ENCODE measurements at places on chromosomes 12 and 14. TPM values are rescaled to one million over a fixed set of nuclear protein-coding genes. Genes with fewer than 3 reads are reported as not detected.

FLVCR2 gene
- 1.9 TPM for total RNA-seq

HPD gene
- total RNA-seq = 3.0 TPM

RHEBL1 gene
- total RNA-seq = 0.18 TPM

CFAP73 gene
- total RNA-seq = not detected

GLT8D2 gene
- total RNA-seq = 0.69 TPM

CACNB3 gene
- 4.5 TPM for total RNA-seq

IRAK3 gene
- total RNA-seq = 3.2 TPM

POU6F1 gene
- 5.4 TPM for total RNA-seq

PLEKHH1 gene
- 16.4 TPM for total RNA-seq

WBP11 gene
- 22.1 TPM for total RNA-seq

WNT1 gene
- not detected for total RNA-seq

- DNase-seq = no peak
Observed at GRCh38 chr12:101298426-101298825, 18.5 kb downstream of the UTP20 start.

- no peak for DNase-seq
Observed at GRCh38 chr12:85642808-85643207, 193.4 kb downstream of the RASSF9 start.

DNA sequence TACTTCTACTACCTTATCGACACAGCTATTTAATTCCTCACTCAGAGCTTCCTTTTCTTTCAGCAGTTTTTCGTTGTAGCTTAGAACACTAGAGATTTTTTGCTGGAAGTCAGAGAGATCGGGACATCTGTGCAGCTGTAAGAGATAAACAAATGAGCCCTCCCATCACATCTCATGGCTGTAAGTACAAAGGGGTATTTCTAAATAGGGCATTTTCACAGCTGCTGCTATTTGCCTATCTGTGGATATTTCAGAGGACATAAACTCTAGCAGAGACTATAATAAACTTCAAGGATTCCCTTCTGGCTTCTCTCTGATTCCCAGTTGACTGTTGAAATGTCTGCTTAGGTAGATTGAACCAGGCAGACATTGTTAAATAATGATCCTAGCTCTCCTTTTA lies 76.1 kb upstream of the SAV1 start:
- no peak for DNase-seq

DNA sequence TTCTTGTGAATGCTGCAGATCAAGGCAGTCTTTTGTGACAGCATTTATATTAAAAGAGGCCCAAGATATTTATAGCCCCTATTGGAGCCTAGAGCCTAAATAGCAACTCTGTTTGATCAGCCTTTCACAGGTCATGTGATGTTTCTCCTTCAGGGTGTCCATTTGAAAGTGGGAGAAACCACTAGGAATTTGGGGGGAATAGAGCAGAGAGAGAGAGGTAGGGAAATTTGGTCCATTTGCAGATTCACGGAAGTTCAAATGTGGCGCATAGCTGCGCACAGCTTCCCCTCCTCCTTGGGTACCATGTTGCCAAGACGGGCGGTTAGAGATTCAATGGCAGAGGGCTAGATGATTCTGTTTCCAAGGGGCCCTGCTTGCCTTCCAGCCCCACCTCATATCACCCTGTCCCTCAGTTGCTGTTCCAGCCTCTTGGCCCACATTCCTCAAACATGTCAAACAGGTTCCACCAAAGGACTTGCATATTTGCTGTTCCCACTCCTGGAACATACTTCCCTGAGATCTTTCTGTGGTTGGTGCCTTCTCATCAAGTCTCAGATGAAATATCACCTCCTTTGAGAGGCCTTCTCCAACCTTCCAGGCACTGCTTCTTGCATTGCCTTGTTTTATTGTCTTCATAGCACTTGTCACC lies 220.8 kb downstream of the CHST11 start:
- no peak for DNase-seq

DNA sequence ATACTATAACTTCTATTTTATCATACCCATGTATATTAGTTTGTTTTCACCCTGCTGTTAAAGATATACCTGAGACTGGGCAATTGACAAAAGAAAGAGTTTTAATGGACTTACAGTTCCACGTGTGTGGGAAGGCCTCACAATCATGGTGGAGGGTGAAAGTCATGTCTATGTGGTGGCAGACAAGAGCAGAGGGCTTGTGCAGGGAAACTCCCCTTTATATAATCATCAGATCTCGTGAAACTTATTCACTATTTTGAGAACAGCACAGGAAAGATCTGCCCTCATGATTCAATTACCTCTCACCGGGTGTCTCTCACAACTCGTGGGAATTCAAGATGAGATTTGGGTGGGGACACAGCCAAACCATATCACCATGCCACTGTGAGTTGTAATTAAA lies 135.8 kb downstream of the SYNE2 start:
- DNase-seq = no peak

- no peak for DNase-seq
Observed at GRCh38 chr14:76924371-76925096, 98.3 kb downstream of the LRRC74A start.

GRCh38 chr12:96258104-96258961 lies 64.2 kb downstream of the ELK3 start:
- DNase-seq = peak; percentile 79

DNA sequence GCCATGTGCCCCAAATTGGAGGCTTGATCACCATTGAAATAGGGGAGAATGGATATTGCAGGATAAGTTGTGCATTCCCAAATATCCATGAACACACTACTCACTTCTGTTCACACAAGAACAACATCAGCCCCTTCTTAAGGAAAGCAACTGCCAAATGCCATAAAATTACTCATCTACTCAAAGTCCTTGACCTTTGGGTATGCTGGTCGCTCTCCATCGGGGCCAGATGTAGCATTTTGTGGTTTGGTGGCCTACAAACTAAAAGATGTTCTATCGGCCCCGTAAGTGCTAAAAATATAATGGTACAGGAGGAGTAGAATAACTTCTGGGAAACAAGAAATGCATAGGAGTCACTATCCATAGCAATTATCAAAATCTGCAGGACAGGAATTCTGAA lies 362.6 kb downstream of the AEBP2 start:
- no peak for DNase-seq

DNA sequence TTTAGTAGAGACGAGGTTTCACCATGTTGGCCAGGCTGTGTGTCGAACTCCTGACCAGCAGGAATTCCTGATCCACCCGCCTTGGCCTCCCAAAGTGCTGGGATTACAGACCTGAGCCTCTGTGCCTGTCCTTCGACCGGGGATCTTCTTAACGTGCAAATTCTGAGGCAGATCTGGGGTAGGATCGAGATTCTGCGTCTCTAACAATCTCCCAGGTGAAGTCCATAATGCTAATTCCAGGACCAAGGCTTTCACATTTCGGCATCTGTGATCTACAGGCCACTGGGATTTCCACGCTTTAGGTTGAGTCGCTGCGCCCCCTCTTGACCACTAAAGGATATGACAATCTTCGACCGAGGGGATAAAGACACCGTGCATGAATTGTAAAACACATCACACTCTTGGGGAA lies 24.8 kb downstream of the FOS start:
- DNase-seq = peak; percentile 61

DNA sequence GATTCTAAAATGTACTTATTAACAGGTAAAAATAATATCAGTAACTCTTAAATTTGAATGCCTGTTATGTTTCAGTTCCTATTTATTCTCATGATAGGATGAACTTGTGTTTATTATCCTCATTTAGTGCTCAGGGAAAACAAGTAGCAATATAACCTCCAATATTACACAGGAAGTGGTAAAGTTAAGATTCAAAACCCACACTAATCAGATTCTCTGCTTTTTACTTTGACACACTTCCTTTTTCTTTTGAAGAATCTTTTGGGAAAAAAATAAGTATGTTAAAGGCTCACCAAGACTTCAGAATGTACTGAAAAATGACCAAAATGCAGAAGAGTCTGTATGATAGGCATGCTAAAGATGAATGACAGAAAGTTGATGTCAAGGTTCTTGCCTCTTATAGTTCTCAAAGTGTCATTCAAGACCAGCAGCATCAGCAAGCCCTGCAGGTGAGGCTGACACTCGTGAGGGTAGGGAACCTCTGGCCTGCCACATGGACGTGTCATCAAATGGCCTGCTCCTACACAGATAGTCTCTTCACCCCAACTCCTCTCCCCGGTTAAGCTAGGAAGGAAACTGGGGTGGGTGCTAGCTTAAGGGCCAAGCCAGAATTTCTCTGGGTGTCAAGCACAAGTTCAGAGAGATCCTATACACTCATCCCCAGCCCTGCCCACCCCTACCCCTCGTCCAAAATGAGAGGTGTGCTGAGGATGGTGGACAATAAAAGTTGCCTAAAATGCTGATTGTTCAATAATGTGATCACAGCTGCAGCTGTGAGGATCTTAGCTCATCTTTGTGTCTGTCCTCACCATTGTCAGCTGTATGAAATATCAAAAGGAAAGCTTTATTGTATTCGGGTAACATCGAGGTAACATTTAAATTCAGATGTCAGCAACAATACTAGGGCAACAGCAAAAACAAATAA lies 6.3 kb downstream of the TBPL2 start:
- DNase-seq = no peak

- no peak for DNase-seq
Observed at GRCh38 chr14:37061697-37062096, 110.7 kb downstream of the SLC25A21 start.

GRCh38 chr12:132469423-132469822 lies 20.5 kb upstream of the FBRSL1 start:
- DNase-seq = no peak

DNA sequence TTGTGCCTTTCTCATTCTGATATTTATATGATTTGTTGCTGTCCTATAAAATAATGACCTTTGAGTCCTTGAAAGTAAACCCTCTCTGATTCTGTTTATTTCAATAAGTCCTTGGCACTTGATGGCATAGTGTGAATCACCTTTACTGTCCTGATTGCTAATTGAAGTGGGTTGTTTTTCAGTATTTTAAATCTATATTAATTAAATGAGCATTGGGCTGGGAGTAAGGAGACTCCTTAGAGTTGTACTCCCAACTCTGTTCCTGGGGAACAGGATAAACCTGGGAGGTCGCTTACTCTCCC lies 235.7 kb downstream of the EGLN3 start:
- DNase-seq = no peak

GRCh38 chr12:22256605-22257004 lies 77.9 kb downstream of the ST8SIA1 start:
- no peak for DNase-seq

GRCh38 chr12:118734266-118734665 lies 247.1 kb upstream of the SRRM4 start:
- DNase-seq = no peak

GRCh38 chr12:93857991-93858447 lies 180.8 kb downstream of the CRADD start:
- DNase-seq = no peak

DNA sequence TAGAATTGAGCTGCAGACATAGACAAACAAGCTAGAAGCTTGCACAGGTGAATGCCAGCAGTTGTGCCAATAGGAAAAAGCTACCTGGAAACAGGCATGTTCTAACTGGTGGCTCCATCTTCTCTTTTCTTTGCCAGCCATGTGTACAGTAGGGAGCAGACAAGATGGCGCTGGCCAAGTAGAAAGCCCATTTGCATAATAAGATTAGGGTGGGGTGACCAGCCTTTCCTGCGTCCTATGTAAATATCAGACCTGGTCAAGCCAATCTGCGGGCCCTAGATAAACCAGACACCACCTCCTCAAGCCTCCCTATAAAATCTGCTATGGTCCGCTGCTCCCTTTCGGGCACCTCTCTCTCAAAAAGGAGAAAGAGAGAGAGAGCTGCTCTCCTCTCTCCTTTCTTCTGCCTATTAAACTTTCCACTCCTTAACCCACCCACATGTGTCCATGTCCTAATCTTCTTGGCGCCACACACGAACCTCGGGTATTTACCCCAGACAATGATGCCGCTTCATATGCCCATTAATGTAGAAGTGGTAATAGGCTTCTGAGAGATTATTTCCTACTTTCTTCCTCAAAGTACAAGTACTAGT lies 201.0 kb downstream of the SLC25A21 start:
- DNase-seq = no peak

DNA sequence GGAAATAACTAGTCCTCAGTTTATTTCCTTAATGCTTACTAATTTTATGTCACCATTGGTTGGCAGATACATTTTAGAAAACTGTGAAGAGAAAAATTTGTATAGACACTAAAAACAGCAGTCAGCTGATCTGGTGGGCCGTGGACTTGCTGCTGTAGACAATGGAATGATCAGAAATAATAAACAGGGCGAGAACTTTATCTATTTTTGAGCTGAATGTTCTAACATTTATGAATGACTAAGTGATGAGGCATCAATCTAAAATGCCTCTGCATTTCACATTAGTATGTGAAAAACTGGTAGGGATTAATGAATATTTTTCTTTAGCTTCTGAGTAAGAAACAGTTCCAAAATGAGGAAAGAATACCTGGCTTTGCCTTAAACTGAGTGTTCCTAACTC lies 24.8 kb upstream of the PKP2 start:
- DNase-seq = no peak

GRCh38 chr12:132167611-132168310 lies 23.5 kb downstream of the NOC4L start:
- DNase-seq = no peak

DNA sequence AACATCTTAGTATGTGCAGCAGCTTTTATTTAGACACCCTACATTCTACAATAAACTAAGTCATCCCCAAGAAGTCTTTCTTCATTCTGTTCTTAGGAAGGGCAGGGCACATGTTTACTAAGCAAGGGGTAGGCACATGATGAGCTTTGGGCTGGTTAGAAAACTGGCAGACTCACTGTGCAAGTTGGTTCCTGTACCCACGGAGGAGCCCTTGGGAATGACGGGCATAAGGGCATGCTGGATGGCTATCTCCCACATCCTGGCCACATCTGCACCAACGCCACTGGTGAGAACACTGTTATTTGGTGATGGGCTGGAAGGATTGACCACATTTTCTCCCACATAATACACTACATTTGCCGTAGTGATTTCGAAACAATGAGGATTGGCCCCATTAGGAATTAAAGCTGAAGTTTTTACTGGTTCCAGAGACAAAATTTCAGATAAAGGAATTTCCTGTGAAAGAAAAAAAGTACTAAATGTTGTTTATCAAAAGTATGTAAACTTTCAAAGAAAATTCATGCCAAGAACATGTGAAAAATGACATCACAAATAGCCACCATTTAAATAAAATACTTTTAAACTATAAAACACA lies 297.0 kb downstream of the PRKD1 start:
- no peak for DNase-seq

DNA sequence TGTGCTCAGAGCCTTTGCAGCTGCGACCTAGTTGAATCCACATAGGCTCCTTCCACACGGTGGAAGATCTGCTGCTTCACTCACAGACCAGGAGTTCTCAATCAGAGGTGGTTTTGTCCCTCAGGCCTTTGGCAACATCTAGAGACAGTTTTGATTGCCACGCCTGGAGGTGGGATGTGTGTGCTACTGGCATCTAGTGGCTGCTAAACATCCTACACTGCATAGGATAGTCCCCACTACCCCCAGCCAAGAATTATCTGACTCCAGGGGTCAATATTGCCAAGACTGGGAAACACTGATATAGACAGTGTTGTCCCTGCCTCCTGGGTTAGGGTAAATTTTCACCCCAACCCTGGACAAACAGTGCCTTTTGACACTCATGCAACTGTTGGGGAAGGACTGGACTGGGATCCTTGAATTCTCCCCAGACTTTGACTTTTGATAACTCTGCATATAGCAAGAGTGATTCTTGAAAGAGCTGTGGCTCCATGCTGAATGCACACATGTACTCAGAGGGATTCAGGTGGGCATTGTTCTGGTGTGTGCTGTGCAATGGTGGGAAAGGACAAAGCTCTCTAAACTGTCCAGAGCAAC lies 39.8 kb downstream of the BAZ2A start:
- no peak for DNase-seq

- no peak for DNase-seq
Observed at GRCh38 chr12:2934371-2934770, 24.8 kb upstream of the TEAD4 start.
